ENCODE measurements at places on chromosomes 12 and 14.

DNA sequence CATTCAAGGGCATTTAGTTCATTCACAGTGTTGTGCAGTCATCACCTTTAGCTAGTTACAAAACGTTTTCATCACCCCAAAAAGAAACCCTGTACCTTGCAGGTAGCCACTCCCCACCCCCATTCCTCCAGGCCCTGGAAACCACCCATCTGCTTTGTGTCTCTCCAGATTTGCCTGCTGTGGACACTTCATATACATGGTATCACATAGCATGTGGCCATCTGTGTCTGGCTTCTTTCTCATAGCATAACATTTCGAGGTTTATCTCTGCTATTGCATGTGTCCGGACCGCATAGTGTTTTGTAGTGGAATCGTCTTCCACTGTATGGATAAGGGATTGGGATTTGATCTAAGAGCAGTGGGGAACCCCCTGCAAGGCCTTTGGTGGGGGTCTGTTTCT lies 143.1 kb downstream of the AACS start:
- DNase-seq = no peak

GRCh38 chr12:98873776-98874175 lies 228.7 kb downstream of the APAF1 start:
- DNase-seq = no peak

DNA sequence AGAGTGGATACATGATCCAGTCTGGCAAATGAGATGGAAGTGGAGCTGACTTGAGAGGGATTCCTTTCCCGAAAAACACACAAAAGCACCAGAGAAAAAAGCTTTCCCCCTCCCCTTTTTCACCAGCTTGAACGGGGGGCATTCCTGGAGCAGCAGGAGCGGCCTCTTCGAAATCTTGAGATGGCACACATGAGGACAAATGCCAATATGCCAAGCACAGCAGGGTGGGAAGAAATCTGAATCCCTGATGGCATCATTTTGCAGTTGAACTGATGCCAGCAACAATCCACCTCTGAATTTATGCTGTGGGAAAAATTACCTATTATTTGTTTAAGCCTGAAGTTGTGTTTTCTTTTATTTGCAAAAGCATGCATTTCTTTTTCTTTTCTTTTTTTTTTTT lies 29.7 kb upstream of the BICD1 start:
- DNase-seq = no peak

DNA sequence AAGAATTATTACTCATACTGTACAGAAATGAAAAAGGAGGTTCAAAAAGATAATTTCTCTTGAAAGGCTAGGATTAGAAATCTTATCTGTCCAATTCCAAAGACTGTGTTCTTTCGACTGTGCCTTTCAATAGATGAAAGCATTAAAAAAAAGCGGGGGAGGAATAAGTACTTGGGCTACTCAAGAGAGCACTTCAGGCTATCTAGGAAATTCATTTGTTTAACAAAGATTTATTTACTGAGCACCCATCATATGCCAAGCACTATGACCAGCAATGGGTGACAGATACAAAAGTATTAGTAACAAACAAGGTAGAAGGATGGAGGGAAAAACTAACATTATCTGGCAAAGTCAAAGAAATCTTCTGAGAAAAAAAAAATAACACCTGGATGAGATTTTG lies 37.4 kb downstream of the SENP1 start:
- no peak for DNase-seq

- no peak for DNase-seq
Measured at GRCh38 chr14:36655963-36656686, 5.5 kb upstream of the PAX9 start.

- DNase-seq = no peak
Measured at GRCh38 chr12:92129609-92130008, 16.0 kb downstream of the BTG1 start.

- DNase-seq = no peak
Measured at GRCh38 chr14:40981247-40981646, 625.4 kb upstream of the LRFN5 start.

DNA sequence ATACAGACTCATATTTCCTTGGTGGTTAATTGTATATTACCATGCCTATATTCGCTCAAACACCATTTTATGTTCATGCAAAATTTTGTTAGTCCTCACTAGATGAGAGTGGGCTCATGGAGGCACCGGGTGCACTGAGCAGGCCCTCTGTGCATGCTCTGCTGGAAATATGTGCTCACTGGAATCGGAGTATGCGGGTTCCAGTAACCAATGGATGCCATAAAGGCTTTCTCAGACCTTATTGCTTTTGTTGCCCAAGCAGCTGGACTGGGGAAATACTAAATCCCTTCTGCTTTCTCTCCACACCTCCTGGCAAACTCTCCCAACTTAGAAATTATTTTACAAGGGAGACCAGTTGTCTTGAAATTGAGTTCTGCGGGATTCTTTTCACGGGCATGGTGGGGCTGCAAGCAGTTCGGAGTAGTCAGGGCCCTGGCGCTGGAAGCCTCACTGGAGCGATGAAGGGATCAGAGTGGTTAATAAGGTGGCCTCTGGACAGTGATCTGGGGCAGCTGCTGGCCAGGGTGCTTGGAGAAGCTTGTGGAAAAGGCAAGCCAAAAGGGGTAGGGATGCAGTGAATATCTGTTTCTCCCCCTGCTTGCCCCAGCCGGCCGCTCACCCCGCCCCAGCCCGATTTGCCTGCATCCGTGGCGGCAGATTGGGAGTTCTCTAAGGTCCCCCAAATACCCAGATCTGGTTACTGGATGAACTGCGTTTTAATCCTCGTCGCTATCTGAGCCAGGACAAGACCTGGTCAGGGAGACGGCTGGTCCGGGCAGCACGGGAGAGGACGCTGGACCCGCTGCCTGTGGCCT lies 7.4 kb upstream of the HOXC6 start:
- no peak for DNase-seq

DNA sequence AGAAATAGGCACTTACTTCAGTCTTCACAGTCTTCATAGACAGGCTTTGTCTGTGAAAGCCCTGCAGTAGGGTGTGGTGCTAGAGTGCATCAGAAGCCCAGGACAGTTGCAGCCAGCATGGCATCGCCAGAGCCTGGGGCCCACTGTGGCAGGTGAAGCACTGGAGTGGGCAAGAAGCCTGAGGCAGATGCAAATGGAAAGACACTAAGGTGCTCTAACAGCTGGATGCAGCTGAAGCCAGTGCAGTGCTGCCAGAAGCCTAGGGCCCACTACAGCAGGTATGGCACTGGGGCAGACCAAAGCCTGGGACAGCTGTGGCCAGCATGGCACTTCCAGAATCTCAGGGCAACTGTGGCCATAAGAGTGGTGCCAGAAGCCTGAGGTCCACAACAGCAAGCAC lies 358.6 kb downstream of the SYT1 start:
- no peak for DNase-seq

- no peak for DNase-seq
Measured at GRCh38 chr12:19893514-19893913, 454.2 kb downstream of the AEBP2 start.

DNA sequence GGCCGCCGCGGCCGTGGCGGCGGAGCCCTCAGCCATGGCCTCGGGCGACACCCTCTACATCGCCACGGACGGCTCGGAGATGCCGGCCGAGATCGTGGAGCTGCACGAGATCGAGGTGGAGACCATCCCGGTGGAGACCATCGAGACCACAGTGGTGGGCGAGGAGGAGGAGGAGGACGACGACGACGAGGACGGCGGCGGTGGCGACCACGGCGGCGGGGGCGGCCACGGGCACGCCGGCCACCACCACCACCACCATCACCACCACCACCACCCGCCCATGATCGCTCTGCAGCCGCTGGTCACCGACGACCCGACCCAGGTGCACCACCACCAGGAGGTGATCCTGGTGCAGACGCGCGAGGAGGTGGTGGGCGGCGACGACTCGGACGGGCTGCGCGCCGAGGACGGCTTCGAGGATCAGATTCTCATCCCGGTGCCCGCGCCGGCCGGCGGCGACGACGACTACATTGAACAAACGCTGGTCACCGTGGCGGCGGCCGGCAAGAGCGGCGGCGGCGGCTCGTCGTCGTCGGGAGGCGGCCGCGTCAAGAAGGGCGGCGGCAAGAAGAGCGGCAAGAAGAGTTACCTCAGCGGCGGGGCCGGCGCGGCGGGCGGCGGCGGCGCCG lies 381 bp downstream of the YY1 start:
- no peak for DNase-seq

DNA sequence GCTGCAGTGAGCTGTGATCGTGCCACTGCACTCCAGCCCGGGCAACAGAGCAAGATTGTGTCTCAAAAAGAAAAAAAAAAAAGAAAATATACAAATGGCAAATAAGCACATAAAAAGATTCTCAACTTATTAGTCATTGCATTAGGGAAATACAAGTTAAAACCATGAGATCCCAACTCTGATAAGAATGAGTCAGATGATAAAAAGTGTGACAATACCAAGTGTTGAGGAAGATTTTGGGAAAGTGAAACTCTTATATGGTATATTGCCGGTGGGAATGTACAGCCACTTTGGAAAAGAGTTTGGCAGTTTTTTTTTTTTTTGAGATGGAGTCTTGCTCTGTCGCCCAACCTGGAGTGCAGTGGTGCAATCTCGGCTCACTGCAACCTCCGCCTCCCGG lies 7.6 kb upstream of the PRPF40B start:
- no peak for DNase-seq

DNA sequence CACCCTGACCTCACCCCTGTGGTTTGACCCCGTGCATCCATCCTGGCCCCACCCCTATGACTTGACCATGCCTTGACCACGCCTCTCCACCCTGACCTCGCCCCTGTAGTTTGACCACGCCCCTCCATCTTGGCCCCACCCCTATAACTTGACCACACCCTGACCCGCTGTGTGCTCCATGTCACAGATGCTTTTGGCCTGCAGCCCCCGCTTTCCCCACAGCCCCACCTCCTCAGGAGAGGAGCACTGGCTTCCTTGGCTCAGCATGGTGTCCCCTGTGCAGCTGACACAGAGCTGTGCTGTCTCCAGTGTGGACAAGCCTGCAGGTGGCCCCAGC lies 269.9 kb upstream of the SFSWAP start:
- no peak for DNase-seq

GRCh38 chr12:113756609-113757008 lies 209.5 kb downstream of the RBM19 start:
- no peak for DNase-seq

DNA sequence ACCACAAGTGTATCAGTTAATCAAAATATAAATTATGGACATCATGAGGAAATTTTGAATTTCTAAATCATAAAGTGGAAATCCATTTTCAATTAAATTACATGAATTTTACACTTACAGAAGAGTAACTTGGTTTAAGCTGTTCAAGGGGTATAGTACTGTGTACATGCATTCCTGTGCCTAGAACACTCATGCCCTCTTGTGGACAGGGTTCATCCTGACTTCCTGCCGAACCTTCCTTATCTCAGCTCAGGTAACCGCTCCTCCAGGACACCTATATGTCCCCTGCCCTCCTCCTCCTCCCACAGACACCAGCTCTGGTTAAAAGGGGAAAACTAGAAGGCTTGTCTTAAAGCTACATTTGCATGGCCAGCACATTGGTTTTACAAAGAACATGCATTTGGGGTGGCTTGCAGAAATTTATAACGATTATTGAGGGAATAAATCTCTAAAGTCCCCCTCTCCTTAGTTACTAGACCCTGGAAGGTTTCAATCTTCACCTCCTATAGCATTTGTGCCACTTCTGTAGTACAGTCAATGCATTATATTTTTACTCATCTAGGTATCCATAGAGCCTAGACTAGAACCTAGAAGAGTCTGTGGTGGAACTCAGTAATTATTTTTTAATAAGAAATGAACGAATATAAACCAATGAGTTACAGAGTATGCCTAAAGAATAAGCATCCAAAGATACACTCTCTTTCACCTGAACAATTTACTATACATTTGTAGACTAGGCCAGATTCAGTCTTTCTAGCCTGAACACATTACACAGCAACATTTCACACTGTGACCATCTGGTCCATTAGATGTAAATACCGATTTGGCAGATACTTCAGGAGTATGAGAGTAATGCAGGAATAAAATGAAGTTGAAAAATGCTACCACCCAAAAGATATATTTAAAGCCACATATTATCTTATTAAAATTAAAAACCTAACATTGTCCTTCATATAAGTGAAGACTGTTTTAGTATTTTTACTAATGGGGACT lies 345.6 kb downstream of the PAWR start:
- DNase-seq = no peak

DNA sequence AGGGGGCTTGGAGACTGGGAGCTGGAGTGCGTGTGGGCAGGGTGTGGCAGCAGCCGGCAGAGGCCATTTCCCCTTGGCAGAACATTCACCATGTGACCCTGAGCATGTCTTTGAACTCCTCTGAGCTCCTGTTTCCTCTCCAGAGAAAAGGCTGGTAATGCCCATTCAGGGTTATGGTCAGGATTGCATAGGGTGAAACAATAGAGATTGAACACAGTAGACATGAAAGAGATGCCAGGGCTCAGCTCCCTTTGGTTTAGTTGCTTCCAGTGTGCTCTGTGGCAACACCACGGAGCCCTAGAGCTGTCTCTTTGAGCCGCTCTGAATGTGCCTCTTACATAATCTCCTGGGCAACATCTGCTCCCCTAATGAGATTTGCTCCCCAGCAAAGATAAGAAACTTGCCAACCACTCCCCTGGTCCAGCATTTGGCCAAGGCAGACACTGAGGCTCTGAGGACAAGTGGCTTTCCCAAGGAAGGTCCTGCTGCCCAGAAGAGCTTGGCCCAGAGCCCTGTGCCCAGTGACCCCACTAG lies 4.6 kb downstream of the IFI27 start:
- no peak for DNase-seq

- DNase-seq = no peak
Measured at GRCh38 chr12:91311081-91311480, 128.5 kb upstream of the DCN start.

DNA sequence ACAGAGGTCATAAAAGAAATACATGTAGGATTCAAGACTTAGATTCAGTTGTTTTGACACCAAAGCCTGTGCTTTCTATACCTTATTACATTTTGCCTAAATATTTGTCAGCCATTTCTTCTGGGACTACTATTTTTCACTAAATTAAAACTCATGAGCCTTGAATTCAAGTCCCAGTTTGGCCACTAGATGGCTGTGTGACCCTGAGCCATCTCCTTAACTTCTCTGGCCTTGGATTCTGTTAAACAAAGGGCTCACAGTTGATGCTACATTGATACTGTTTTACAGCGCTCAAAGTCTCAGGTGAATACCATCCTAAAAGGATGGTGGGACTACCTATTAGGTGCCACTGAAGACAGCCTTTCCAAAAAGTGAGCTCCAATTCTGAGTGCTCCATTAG lies 39.6 kb upstream of the CCDC198 start:
- DNase-seq = no peak

DNA sequence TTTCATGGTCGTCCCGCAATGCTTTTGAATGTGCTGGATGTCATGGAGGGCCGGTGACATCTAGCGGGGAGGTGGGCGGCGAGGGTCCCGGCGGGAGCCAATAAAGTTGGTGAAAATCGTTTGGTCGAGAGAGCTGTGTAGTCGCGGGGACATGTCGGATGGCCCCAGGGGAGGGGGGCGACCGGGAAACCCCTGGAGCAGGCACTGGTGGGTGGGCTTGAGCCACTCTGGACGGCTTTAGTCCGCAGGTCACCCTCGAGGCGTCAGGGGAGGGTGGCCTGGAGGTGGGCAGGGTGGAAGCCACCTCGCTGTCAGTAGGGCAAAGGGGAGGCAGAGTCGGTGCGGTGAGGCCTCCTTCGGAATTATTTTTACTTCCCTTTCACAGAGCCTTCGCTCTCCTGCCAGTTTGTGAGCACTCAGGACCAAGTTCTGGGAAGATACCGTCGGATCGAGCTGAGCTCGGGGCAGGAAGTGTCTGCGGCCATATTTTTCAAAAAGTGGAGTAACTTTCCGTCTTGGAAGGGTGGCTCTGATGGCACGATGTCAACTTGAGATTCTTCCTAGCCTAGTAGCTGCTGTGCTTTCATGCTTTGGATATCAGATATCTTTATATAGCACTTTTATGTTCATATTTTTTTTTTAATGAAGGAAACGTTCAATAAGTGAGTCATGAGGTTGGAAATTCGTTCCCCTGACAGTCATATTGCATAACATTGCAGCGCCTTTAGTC lies 28.2 kb downstream of the WBP11 start:
- no peak for DNase-seq
